ENCODE measurements at places on chromosomes 7 and 10.

DNA sequence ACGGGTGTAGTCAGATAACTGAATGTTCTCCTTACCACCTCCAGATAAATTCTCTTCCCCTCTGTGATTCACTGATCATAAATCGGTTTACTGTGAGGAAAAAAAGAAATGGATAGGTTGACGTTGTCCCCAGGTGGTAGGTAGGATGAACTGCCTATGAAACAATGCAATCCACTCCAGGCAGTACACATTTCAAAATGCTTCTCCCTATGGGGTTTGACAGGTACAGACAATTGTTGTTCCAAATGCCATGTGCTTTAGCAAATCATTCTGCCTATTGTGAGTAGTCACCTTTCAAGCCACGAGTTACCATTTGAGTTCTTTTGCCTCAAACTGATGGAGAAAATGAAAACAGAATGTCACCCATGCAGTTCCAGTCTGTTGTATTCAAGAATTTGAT is 21.8 kb downstream of the VIM start:
- DNase-seq: no peak

GRCh38 chr7:80440883-80441282 is 71.0 kb downstream of the GNAT3 start:
- DNase-seq: no peak

DNA sequence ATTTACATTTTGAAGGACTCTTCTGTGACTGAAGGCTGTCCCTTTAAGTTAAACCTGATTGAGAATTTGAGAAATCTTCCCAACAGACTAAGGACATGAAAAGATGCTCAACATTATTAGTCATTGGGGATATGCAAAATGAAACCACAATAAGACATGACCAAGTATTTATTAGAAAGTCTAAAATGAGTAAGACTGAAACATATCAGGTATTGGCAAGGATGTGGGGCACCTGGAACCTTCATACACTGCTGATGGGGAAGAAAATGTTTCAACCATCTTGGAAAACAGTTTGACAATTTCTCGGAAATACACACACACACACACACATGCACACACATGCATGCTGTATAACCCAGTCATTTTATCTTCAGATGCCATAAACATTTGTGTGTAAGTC is 132.1 kb upstream of the CDK6 start:
- DNase-seq: no peak

- no peak for DNase-seq
Measured at GRCh38 chr10:1462994-1463633, 274.2 kb downstream of the ADARB2 start.

- no peak for DNase-seq
Measured at GRCh38 chr7:31146030-31146429, 93.9 kb downstream of the ADCYAP1R1 start.

- DNase-seq: no peak
Measured at GRCh38 chr10:69409176-69409495, 7.6 kb downstream of the TACR2 start.

DNA sequence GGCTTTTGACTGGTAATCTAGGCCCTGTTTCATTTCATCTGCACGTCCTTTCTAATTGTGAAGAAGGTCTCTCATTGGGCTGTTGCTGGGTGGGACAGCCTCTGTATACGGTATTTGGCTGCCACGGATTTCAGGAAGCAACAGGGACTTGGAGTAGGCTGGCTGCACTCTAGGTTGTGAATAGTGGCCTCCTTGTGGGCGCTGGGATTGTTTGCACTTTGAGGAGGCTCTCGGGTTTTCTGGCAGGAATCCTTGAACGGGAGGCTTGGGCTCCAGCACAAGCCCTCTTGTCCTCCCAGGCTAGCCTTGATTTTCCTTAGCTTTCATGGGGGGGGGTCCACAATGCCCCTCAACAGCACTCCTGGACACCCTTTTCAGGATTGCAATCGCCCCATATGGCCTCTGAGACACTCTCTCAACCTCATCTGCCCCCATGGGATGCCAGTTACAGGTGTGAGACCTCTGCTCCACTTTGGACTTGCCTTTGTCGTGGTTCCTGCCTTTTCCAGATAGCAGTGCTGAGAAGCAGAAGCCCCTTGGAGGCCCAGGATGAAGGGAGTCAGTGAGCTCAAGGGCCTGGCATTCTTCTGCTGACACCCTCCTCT is 33.9 kb upstream of the ZNF273 start:
- DNase-seq: no peak

DNA sequence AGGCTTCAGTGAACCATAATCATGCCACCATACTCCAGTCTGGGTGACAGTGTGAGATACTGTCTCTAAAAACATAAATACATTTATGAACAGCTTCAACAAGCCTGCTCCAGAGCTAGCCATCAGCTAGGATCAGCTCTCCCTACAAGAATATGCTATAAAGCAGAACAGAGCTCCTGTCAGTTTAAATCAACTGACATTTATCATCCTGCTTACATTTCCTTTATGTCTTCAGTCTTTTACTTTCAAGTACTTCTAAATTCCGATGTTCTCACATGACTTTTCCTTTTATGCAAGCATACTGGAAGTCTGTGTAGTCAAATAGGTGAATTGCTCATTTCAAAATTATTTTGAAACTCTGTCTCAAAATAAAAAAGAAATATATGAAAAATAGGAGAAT is 64.6 kb downstream of the COA1 start:
- no peak for DNase-seq

DNA sequence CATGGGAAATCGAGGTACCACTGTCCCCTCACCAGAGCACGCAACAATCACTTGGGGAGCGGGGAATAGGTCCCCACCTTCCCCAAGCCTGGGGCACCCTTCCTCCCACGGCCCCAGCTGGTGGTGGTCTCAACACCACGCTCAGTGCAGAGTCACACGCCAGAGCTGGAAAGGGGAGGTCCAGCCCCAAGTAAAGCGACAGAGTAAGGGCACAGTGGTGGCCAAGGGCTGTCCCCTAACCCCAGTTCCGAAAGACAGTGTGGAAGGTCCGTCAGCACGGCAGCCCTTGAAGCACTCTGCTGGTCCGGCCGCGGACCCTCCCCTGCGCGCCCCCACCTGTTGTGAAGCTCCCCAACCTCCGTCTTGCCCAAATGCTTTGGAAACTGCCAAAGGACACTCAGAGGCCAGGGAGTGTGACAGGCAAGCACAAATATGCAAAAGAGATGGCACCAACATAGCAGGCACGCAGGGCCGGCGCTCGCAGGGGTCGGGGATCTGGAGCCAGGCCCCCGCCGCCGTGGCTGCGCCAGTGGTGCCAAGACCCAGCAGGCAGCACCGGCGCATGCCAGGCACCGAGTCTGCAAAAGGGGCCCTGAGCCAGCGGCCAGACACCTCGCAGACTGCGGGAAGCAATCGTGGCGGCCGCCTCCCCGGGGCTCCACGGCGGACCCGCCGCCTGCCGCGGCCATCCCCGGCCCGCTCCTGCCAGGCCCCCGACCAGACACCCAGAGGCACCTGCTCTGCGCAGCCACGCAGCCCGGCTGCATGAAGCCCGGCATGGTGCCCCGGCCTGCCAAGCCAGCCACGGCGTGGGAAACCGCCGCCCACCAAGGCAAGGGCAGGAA is 51.6 kb upstream of the SRRM3 start:
- DNase-seq: no peak

- no peak for DNase-seq
Measured at GRCh38 chr7:155735442-155736115, 76.7 kb downstream of the SHH start.

GRCh38 chr10:14570800-14571199 is 203.9 kb downstream of the FAM107B start:
- no peak for DNase-seq

GRCh38 chr7:15234431-15234830 is 327.4 kb downstream of the AGMO start:
- DNase-seq: no peak

DNA sequence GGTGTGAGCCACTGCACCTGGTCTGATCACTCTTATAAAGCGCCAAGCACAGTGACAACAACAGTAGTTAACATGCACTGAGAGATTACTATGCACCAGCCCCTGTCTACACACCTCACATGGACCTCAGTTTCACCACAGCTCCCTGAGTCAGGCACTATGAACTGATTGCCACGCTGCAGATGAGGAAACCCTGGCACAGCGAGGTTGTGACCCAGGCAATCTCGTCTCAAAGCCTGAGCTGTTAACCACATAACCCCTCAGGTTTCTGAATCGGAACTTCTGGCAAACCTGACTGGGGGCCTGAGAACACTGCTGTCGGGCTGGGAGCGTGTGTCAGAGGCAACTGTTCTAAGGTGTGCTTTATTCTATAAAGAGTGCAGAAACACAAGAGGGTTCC is 150.8 kb downstream of the RNF216 start:
- no peak for DNase-seq

- DNase-seq: no peak
Measured at GRCh38 chr7:95316588-95316987, 7.7 kb downstream of the PON1 start.

DNA sequence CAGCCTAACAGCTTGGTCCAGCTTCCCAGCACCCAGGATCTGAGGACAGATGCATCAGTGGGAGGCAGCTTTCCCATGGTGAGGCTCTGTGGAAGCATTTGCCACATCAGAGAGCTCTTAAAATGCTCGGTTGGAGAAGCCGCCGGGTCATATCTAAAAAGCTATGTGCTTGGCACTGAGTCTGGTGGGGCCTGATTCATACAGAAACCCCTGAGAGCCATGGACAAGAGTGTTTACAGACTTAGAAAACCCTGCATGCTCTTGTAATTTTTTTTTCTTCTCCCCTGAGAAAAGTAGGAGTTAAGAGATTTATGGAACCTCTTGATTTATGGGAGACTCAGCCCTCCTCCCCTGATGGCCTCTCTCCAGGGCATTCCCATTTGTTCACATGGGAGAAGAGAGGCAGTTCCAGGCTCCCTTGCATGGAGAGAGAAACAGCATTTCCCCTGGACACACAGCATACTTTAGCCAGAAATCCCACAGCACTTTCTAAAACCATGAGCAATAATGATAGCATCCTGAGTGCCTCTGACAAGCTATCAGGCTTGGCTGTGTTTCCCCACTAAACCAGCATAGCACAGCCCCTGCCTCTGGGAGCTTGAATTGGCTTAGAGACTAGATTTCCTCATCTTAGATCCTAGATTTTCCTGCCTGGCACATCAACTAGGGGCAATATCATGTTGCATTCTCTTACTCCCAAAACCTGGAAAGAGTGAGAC is 322.1 kb upstream of the AUTS2 start:
- no peak for DNase-seq

- no peak for DNase-seq
Measured at GRCh38 chr7:77455321-77455720, 39.2 kb upstream of the GSAP start.

DNA sequence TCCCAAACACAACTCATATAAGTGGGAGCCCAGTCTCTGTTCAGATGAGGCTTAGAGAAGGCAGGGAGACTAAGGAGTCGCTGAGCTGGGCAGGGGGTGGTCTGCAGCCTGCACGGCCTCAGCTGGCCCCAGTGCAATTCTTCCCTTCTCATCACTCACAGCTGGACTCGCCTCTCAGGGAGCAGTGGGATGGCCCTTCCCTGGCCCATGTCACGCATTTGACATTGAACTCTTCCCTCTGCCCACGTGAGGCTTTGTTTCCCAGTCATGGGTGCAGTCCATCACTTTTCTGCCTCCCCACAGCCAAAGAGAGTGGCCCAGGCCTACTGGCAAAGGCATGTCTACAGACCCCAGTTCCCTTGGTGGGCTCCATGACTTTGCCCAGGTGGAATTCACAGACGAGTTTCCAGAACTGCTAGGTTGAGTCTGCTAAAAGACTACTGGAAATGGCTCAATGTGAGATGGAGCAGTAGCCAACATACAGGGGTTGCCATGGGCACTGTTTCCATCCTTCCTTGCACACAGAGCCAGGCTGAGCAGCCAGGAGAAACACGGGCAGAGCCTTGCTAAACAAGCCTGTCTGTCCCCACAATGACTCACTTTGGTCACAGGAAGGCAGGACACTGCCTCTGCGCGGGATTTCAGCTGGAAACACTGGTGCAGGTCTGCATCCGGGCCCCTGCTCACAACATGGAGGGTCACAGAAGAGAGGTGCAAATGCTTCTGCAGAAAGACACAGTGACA is 90.1 kb downstream of the OAT start:
- DNase-seq: no peak

GRCh38 chr7:42091461-42092291 is 145.3 kb downstream of the GLI3 start:
- DNase-seq: no peak

DNA sequence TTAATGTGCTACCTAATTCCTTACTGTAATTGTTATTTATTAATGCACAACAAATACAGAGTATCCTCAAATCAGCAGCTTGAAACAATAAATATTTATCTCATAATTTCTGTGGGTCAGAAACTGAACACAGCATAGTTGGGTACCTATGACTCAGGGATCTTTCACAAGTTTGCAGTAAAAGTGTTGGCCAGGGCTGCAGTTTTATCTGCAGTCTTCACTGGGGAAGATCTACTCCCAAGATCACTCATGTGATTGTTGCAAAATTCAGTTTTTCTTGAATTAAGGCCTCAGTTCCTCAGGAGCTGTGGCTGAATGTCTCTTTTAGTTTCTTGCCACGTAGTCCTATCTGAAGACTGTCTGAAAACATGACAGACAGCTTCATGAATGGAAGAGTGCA is 237.8 kb downstream of the ZWINT start:
- no peak for DNase-seq

- no peak for DNase-seq
Measured at GRCh38 chr7:15920953-15921352, 234.5 kb upstream of the MEOX2 start.

- DNase-seq: no peak
Measured at GRCh38 chr10:51231754-51232153, 157.5 kb downstream of the PRKG1 start.

DNA sequence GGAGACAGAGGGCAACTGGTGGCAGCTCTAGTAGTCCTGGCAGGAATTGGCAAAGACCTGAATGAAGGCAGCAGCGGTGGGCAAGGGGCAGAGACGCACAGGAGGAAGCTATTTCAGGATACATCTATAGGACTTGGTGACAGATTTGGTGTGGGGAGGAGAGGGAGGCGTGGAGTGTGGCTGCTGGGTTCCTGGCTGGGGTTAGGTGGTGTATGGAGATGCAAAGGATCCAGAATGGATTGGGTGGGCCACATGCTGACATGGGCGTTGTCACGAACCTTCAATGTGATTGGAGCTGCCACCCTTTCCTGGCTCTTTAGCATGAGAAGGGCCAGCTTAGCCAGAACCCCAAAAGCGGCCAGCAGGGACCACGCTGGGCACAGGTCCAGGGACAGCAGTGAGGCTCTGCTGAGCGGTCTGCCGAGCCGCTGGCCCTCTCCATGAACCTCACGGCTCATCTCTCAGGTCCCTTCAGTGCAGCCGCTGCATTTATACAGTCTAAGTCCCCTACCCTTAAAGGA is 10.2 kb upstream of the ADCY1 start:
- no peak for DNase-seq

- no peak for DNase-seq
Measured at GRCh38 chr7:17300012-17300411, 1.6 kb downstream of the AHR start.

DNA sequence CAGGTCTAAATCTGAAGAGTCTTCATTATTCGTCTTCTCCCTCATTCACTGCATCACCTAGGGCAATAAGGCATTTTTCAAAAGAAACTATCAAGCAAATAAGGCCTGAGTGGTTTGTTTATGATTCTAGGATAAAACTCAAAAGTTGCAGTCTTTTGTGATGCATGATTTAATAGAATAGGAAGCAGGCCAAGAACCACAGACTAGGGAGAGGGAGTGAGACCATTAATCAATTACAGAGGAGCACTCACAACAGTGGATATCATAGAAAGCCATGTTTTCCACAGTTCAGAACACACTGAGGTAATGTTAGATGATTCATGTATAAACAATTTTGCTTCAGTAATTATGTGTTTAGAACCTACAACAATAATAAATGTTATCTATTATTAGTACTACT is 87.8 kb upstream of the LRRTM3 start:
- DNase-seq: no peak

Measured in GM18507 (cell line).